ENCODE measurements at places on chromosomes 12 and 14. TPM values are rescaled to one million over a fixed set of nuclear protein-coding genes. Genes with fewer than 3 reads are reported as not detected.
A peak's percentile ranks its signal among the peaks of the same experiment; 100 is the strongest.

Gene TRIP11
- 19.4 TPM for total RNA-seq

DNA sequence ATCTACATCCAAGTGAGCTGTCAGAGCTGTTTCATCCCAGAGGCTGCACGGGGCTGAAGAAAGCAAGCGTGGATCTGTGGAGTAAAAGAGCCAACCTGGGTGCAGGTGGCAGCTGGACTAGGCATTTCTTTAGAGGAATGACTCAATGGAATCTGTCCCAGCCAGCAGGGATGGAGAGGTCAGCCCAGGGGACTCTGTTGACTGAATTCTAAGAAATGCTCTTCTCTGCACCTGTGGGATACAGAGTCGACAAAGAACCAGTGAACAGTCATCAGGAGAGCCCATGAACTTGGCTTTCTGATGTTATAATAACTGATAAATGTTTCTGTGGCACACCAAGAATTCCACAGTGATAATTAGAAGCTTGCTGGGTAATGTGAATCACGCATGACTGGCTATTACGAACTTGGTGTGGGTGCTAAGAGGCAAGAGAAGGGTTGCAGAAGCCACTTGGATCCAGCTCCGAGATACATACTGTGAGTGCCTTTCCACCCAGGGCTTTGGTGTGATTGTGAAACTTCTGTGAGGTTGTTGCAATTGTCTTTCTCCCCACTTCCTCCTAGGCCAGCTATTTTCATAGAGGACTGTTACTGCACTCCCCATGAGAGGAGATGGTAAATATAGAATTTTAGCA lies 16.2 kb downstream of the PYGL start:
- no peak for DNase-seq

Gene CD4
- total RNA-seq, result 0.08 TPM

GRCh38 chr12:80837342-80837978 lies 100.3 kb downstream of the LIN7A start:
- DNase-seq, result peak; percentile 14

Gene CPNE6
- total RNA-seq, result not detected

Data from kidney epithelial cell (primary cell).